ENCODE measurements at places on chromosomes 6 and 20.

DNA sequence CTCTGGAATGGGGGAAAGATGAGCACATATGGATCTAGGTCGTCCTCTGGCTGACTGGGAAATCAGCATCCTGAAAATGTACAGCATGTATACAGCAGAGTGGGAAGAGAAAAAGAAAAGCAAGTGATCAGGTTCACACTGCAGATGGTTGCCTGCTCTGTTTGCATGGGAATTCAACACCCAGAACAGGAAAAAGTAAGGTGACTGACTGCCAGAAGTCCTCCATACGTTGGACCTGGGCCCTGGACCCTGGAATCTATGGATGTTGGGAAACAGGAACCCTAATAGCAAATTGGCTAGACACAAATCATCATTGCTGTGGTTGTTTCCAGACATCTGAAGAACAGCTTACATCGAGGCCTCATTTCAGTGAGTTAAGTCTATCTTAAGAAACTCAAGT, 30.3 kb upstream of the TNFAIP3 start:
- DNase-seq = no peak

- peak; percentile 6 for DNase-seq
Observed at GRCh38 chr6:81557811-81558210, 194.7 kb downstream of the TENT5A start.

- no peak for DNase-seq
Observed at GRCh38 chr20:14555676-14556075, 218.3 kb upstream of the FLRT3 start.

GRCh38 chr6:132087391-132087790, 136.2 kb upstream of the CCN2 start:
- peak; percentile 64 for DNase-seq

DNA sequence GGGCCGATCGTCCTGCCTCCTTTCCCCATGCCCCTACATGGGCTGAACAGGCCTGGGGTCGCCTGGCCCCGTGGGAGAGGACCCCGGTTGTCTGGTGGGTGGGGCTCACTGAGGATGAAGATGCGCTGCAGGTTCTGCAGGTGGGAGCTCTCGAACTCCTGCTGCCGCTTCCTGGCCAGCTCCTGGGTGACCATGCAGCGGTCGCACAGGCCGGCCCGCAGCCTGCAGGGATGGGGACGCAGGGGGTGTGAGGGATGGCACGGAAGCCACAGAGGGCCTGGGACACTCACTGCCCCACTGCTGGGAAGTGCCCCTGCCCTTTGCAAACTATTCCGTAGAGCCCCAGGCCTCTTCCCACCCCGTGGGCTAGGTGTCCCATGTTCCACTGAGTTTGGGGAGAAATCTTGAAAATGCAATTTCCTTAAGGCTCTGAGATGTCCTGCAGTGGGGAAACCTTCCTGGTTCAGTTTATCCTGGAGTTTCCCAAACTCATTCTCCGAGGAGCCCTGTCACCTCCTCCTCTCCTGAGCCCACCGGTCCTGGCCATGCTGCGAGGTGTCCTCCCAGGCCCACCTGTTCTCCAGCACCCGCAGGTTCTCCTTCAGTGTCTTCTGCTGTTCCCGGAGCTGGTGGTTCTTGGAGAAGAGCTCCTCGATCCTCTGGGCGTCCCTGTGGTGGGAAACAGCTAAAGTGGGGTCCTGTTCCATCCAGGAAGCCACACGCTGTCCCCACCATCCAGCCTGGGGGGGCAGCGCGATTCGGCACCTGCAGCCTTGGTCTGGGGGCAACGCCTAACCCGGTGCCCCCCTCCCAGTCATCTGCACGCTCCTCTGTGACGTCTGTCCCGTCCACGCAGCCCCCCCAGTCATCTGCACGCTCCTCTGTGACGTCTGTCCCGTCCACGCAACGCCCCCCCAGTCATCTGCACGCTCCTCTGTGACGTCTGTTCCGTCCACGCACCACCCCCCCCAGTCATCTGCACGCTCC, 9.9 kb upstream of the CABLES2 start:
- no peak for DNase-seq

DNA sequence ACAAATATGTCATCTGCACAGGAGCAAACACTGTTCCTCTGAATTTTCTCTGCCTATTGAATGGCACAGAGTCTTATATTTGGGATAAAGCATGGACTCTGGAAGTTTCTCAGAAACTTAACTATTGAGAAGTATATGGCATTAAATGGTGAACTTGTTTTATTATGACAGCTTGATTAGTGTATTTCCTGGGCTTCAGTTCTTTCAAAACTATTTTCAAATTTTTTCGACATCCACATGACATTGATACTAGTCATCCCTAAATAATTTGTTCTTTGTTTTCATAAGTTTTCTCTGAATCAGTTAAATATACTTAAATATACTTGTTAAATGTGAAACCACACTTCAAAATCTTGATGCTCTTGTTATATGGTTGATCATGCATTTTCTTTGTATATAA, 144.0 kb upstream of the TSHZ2 start:
- no peak for DNase-seq

DNA sequence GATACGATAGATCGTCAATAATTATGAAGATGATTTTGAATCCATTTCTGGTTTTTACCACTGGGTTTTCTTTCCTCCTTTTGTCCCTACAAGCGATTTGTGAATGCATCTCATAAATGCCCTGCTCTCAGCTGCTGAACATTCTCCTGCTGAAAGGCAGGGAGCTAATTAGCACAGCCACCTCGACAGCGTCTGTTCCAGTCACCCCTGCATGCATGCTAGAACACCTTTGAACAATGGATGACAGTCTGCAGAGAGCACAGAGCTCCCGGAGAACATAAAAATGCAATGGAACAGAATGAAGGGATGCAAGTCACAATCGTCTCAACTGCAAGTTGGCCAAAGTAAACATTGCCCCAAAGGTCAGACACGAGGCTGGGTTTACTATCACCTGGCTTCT, 105.8 kb downstream of the SLC35B3 start:
- no peak for DNase-seq

DNA sequence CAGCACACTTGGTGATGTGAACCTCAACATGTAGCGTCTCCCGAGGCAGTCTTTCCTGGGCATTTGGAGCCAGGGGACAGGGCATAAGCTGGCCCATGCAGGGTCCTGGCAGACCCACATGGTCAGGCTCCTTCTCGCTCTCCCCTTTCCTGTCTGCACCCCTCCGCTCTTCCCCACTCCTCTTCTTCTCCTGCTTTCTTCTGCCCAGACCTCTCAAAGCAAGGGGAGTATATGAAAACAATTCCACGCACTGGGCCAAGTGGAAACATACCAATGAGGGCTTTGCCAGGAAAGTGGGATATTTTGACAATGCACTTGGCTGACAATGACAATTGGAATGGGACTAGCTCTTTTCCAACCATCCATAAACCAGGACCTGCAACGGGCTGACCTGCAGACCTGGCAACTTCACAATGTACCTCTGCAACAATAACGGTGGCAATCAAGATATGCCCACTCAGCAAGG, 58.9 kb upstream of the TRAF3IP2 start:
- DNase-seq = no peak

Measured in cardiac muscle cell (in vitro differentiated cells and primary cell).